A172 (cell line): ENCODE measurements at places on chromosomes 16 and 17.

- no peak for DNase-seq
Observed at GRCh38 chr17:43810823-43811222, 22.1 kb downstream of the MPP3 start.

- no peak for DNase-seq
Observed at GRCh38 chr17:50949128-50949988, 83.2 kb upstream of the TOB1 start.

DNA sequence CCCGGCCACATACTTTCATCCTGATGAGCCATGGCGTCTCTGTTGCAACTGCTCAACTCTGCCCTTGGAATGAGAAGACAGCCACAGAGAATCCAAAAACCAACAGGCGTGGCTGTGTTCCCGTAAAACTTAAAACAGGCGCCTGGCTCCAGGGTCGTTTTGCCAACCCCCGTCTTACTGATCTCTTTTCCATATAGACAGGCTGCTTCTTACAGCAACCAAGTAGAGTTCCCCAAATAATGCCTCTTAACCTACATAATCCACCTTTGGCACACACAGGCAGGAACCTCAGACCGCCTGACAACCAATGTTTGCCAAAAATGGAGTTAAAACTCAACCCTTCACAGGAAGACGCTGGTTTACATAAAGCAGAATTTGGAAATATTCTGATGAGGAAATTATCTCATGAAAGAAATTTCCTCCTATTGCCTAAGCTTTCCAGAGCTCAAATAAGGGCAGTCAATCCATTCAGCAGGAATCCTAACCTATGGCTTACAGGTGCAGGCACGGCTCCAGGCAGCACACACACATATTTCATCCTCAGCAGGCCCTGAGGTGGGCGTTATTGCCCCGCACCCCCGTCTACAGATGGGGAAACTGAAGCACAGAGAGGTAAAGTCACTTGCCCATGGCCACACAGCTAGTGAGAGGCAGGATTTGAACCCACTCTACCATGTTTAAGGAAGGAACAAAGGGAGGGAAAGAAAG lies 35.8 kb downstream of the LITAF start:
- no peak for DNase-seq

DNA sequence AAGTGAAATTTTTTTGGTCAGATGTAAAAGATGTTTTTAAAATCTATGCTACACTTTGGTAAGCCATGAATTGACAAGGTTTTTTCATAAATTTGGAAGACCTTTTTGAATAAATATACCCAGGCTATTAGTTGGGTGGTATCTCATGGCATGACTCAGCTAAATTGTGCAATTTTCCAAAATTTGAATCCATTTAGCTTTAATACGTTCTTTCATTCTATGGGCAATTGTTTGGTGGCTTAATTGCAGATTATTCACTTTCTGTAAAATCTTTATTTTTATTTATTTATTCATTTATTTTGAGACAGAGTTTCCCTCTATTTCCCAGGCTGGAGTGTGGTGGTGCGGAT lies 82.8 kb upstream of the TNRC6A start:
- DNase-seq = no peak

GRCh38 chr16:85820604-85821372 lies 21.3 kb downstream of the COX4I1 start:
- DNase-seq = no peak
